ENCODE measurements at places on chromosomes 16 and 17.

DNA sequence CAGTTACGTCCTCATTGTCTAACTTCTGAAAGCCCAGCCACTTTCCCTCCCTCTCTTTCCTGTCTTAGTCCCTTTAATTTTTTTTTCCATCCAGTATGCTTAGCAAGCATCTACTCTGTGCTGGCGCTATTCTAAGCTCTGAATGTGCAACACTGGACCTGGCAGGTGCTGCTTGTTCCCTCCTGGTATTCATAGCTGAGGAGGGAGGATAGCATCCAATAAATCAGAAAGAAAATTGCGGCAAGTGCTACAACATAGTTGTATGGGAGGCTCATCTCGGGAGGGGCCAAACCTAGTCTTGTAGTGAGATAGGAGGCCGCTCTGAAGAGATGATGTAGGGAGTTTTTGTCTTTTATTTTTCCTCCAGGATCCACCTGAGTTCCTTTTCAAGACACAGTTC is 457.3 kb upstream of the HSBP1 start:
- DNase-seq, result no peak

GRCh38 chr16:77212741-77213541 is 13.7 kb downstream of the SYCE1L start:
- peak; percentile 44 for DNase-seq

GRCh38 chr17:82875407-82875856 is 35.6 kb upstream of the ZNF750 start:
- DNase-seq, result no peak

DNA sequence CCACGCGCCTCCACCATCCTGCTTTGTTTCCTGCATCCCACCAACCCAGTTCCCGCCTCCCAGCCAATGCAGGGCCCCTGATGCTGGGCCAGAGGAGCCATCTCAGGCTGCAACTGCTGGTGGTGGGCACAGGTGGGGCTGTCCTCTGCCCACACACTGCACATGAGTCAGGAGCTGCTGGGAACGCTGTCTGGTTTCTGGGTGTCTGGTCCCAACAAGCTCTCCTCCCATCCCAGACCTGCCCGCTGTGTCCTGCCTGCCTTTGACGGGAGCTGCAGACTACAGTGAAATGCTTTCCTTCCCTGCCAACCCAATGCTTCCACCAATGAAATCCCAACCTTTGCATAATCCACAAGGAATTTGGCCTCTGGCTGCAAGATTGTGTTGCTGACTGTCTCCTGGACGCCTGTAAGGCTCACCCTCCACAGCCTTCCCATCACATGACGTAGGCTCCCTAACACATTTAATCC is 98.9 kb downstream of the N4BP1 start:
- peak; percentile 79 for DNase-seq

DNA sequence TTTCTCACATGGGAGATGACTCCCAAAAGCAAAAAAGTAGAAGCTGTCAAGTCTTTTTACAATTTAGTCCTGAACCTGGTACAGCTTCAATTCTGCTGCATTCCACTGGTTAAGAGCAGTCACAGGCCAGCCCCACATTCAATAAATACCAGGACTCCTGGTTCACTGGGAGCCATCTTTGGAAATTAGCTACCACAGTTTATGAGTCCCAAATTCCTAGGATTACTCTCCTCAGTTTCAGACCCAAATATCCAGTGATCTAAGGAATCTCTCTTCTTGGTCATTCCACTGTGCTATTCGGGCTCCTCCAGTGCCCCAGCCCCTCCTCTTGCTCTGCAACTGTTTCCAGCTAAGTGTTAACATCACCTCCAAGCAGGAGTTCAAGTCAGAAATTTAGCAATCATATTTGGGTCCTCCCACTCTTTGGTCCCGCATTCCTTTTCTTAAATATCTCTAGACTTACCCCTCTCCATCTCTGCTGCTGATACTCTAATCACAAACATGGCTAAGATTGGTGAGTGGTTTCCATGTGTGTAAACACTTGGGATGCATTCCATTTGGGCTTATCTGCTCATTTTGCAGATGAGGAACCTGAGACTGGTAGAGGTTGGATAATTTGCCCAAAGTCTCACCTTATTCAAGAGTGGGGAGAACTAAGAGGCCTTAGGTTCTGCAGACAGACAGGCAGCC is 9.6 kb upstream of the WIPF2 start:
- peak; percentile 17 for DNase-seq

DNA sequence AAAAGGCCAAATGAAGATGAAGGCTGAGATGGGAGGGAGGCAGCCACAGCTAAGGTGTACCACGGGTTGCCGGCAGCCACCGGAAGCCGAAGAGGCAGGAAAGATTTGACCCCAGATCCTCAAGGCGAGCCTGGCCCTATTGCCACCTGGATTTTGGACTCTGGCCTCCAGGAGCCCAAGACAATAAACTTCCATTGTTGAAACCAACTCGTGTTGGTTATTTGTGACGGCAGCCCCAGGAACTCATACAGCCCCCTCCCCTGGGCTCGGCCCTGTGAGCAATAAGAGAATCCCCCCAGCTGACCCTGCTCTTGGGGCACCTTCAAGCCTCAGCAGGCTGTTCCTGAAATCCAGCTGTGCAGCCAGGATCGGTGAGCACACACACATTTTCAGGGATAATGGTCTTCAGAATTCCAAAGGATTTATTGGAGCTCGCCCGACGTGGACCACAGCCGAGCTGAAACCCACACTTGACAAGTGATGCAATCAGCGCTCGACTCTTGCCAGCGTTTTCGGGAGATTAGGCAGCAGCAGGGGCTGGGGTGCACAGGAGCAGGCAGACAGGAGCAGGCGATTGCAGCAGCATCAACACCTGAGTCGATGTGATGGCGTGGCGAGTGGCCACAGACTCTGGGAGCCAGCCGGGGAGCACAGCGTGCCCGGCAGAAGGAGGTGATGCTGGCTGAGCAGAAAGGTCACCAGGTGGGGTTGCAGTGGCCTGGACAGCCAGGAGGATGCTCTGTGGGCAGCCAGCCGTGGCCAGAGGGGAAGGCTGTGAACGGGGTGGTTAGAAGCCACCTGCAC is 22.4 kb upstream of the CBX4 start:
- no peak for DNase-seq

DNA sequence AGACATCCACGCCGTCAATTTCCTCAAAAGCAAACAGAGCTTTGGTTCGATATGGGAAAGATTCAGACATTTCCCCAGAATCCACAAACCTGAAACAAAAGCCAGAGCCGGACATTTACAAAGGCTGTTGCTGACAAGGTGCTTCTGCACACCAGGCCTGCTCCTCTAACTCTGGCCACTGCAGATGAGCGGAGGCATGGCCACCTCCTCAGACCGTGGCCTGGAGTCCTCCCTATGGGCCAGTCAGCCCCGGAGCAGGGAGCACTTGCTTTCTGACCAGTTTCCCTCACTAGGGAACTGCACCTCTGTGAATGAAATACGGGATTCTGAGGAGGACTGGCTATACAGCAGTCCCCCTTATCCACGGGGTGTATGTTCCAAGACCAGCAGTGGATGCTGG is 22.3 kb upstream of the TRAP1 start:
- DNase-seq, result no peak

- DNase-seq, result peak; percentile 77
These were observed 20.0 kb downstream of the ST6GALNAC1 start for GRCh38 chr17:76623271-76624146.
